ENCODE measurements at places on chromosomes 6 and 20.

GRCh38 chr20:58741384-58741783 is 48.8 kb downstream of the NPEPL1 start:
- no peak for DNase-seq

- DNase-seq = no peak
Measured at GRCh38 chr20:62837790-62838127, 20.9 kb downstream of the COL9A3 start.

DNA sequence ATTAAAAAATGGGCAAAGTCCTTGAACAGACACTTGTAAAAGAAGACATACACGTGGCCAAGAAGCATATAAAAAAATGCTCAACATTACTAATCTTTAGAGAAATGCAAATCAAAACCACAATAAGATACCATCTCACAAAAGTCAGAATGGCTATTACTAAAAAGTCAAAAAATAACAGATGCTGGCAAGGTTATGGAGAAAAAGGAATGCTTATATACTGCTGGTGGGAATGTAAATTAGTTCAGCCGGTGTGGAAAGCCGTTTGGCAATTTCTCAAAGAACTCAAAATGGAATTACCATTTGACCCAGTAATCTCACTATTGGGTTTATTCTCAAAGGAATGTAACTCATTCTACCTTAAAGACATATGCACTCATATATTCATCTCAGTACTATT is 166.6 kb downstream of the KHDC1L start:
- DNase-seq = no peak

DNA sequence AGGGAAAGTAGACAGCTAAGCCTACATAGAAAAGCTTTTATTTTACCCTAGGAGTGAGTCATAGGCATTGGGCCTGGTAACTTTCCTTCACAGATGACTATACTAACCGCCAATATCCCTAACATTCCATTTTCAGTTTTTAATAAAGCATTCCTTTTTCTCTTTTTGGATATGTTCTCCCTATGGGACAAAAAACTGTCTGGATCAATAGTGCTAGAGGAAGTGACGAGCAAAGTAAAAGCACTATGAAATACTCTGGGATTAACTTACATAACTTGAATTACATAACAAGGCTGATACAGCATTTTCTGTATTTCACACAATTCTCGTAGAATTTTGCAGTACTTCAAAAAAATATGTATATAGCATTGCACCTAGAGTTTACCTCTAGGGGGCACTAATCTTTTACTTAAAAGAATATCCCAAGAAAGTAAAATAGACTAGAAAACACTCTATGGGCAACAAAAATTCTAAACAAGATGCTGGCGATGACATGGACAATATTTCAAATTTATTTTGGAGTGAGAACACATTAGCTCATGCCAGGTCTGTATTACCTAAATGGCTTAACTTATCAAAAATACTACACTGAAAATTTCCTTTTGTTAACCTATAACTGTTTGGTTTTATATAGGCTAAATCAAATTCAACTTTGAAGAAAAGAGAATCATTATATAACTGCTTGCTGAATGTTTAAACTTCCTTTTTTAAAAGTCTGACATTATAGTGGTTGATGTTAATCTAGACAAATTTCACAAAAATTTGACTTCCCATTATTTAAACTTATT is 66.3 kb upstream of the DST start:
- DNase-seq = no peak

DNA sequence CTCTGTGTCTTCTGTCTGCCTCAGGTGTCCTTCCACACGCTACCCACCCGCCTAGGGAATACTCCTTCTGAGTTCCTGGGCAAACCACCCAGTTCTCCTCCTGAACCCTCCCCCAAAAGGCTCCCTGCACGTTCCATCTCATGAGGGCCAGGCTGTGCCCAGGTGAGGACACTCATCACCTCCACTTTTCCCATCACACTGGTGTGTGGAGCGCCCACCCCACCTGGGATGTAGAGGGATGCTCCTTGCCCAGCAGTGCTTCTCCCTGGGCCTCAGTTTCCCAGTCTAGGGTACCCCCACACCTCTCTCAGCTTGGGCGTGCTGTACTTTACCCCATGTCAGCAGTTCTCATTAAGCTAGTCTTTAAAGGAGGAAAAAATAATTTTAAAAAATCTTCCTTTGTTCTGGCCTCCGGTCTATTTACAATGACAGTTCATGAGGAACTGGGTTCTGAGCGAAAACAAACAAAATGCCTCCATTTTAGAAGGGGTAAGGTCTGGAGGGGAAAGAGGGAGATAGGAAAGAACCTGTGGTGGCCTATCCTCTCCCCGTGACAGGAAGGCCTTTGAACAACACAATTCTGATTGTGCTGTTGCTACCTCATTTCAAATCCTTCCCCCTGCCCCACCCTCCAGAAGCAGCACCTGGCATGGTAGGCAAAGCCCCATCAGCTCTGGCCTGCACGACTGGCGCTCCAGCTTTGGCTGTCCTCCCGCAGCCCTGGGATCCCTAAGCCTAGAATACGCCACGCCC is 1.7 kb upstream of the C20orf203 start:
- DNase-seq = no peak

GRCh38 chr20:62368976-62369814 is 2.1 kb upstream of the LAMA5 start:
- DNase-seq = no peak

DNA sequence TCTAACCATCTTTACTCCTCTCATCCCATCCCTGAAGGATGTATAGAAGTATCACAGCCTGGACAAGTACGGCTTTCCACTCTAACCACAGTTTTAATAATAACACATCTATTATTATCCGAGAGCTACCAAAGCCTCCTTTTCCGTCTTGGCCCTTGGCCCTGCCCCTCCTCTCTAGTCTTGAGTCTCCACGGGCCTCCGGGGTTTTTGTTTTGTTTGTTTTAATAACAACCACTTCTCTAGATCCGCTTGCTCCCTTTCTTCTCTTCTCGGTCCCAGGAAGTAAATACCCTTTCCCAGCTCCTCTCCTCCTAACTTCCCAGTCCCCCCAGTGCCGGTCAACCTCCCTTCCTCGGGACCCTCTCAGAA is 661 bp downstream of the LCA5 start:
- DNase-seq = no peak

DNA sequence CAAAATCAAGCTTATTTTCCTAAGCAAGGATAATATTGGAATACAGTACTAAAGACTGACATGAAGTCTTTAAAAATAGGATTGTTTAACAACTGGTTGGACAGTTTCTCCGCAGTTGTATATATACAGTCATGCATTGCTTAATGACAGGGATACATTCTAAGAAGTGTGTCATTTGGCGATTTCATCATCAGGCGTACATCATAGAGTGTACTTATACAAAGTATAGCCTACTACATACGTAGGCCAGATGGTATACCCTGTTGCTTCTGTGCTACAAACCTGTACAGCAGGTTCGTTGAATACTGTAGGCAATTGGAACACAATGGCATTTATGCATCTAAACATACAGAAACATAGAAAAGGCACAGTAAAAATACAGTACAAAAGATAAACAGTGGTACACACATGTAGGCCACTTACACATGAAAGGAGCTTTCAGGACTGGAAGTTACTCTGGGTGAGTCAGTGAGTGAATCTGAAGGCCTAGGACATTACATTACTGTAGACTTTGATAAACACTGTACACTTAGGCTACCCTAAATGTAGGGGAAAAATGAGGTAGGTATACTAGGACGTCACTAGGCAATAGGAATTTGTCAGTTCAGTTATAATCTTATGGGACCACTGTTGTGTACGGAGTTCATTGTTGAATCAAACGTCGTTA is 20.1 kb downstream of the HECA start:
- DNase-seq = no peak

GRCh38 chr20:1491860-1492642 is 831 bp upstream of the SIRPB2 start:
- no peak for DNase-seq

Measured in caudate nucleus (tissue), 63 donors.